Left colon (tissue), 2 donors: ENCODE measurements at places on chromosomes 2 and 18. TPM values are rescaled to one million over a fixed set of nuclear protein-coding genes. Genes with fewer than 3 reads are reported as not detected.

GRCh38 chr18:3816610-3817363 is 366.8 kb downstream of the TGIF1 start:
- no peak for DNase-seq

- no peak for DNase-seq
These were observed 3.3 kb downstream of the RMDN2 start for GRCh38 chr2:37928377-37928776.

DNA sequence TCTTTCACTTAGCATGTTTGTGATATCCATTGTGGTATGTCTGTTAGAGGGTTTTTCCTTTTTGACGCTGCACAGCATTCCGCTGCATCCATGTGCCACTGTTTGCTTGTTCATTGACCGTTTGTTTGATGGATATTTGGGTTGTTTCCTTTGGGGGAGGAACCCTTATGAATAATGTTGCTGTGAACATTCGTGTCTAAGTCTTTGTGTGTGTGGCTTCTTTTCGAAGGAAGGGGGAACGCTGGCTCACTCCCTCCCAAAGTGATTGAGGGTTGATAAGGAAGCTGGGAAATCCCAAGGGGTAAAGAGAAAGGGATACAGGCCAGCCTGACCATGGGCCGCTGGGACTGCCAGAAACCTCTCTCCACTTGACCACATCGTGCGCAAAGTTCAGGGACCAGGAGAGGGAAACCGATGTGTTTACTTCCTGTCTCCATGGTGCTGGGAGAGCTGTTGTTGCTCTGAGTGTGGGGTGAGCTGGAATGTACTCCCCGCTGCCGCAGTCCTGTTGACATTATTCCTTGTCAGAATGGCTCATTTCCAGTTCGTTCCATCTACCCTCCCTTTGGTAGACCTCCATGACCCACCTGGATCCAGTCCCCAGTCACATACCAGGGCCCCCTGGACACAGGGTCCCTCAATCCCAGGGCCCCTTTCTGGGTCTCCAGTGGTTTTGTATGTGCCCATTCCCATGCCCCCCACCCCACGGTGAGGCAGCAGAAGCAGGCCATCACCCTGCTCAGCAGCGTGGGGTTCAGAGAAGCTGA is 39.6 kb downstream of the HS1BP3 start:
- no peak for DNase-seq

DNA sequence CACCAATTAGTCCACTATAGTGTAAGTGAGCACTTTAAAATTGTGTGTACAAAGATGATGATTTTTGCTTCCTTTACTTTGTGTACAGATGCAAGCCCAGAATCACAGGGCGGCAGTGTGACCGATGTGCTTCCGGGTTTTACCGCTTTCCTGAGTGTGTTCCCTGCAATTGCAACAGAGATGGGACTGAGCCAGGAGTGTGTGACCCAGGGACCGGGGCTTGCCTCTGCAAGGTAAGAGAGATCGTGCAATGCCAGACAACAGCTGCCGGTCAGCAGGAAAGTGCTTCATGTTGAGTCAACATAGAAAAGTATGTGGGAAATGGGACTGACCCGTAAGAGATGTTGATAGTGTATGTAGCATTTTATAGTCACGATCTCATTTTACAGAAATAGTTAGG is 156.8 kb upstream of the TTC39C start:
- no peak for DNase-seq

- DNase-seq: peak; percentile 39
These were observed 758 bp downstream of the RIF1 start for GRCh38 chr2:151410485-151410834.

- DNase-seq: no peak
These were observed 1.5 kb downstream of the IL1B start for GRCh38 chr2:112835061-112835501.

GRCh38 chr2:137185378-137186078 is 420.2 kb downstream of the THSD7B start:
- no peak for DNase-seq

DNA sequence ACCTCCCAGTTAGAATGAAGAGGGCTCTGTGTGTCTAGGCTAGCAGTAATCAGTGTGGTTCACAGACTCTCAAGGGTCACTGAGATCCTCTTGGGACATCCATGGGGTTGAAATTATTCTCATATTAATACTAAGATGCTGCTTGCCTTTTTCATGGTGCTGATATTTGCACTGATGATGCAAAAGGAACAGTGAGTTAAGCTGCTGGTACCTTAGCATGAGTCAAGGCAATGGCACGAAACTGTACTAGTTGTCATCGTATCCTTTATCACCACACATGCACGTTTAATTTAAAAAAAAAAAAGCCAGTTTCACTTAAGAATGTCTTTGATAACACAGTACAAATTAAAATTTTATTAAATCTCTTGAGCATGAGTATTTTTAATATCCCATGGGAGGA is 151.9 kb upstream of the TANK start:
- DNase-seq: no peak

- DNase-seq: no peak
These were observed 81.3 kb downstream of the VWC2L start for GRCh38 chr2:214492152-214492551.

DNA sequence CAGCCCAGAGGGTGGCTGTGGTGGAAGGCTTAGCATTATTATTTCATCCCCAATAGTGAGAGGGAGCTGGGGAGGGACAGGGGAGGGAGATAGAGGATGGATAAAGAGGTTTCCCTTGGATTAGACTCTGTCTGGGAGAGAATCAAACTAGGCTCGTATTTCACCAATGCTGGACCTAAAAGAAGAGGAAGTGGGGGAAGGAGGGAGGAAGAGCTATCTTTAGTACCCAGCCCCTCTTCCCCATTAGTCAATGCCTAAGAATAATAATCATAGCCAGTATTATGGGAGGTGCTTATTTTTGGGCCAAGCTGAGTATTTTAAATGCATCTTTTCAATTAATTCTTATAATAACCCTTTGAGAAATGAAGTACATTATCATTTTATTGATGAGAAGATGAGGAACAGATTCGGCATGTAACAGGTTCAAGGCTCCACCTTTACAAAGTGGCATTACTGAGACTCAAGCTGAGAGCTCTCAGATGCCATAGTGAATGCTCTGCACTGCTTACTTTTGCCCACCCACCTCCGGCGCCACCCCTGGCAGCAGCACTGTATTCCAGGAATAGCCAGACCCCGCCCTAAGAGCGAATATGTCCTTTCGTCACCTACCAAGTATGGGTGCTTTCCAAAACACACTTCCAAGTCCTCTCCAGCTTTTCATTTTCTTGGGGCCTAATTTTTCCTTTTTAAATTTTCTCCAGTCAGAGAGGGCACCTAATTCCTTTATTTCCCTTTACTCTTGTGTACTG is 21.0 kb downstream of the PAX8 start:
- DNase-seq: no peak

DNA sequence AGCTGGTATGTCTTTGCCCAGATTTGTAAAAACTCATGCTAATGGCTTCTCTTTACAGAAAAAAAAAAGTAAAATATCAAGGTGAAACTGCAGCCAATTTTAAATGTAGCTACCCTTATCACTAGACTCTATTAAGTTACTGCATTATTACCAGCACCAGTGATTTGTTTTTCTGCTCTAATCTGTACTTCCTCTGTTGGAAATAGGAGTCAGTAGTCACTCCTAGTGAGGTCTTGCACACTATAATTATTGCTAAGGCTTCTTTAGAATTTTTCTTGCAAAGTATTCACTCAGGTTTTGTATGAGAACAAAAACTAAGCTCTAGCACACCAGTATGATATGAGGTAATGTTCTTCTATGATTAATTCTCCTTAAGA is 215.5 kb downstream of the XIRP2 start:
- DNase-seq: no peak

DNA sequence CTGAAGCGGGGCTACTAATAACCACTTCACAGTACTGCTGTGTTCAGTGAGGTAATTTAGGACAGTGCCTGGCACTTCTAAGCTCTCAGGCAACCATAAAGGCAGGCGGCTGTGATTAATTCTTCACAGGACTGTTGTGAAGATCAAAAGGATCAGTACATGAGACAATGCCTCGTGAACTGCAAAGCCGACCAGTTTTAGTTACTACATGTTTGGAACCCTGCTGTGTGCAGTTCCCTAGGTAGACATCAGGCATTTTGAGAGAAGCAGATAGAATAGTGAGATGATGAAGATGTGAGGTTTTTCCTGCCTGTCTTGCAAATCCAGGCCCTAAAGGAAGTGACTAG is 19.1 kb downstream of the EFHD1 start:
- DNase-seq: no peak

DNA sequence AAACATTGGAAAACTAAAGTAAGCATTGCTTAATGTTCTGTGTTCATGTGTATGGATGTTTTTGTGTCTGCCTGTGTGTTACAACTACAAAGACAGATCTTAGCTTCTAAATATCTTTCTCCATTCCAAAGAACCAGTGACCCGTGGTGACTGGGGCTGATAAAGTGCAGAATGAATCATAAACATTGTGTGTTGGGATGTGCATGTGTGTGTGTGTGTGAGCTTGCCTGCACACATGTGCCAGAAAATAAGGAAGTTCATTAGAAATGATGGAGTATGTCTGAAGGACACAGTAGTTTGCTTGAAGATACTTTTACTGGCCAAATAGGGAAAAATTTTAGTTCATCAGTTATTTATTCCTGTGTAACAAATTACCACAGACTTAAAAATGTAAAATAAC is 756.6 kb upstream of the CELF4 start:
- no peak for DNase-seq

- no peak for DNase-seq
These were observed 119.3 kb downstream of the STPG4 start for GRCh38 chr2:47035615-47036488.

DNA sequence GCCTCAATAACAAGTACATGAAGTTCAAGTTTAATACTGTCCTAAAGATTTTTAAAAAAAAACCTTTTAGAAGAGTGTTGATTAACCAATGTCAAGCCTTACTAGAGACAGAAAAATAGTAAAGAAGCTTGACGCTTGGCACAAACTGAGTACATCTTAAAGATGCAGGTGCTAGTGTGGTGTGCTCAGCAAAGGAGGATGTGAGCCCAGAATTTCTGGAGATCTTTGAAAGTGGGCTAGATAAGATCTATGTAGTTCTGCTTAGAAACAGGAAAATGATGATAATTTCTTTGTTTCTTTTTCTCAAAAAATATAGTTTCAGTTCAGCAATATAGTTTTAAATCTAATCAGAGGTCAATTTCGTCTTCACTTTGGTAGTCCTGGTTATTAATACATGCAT is 118.3 kb upstream of the KLHL14 start:
- no peak for DNase-seq

DNA sequence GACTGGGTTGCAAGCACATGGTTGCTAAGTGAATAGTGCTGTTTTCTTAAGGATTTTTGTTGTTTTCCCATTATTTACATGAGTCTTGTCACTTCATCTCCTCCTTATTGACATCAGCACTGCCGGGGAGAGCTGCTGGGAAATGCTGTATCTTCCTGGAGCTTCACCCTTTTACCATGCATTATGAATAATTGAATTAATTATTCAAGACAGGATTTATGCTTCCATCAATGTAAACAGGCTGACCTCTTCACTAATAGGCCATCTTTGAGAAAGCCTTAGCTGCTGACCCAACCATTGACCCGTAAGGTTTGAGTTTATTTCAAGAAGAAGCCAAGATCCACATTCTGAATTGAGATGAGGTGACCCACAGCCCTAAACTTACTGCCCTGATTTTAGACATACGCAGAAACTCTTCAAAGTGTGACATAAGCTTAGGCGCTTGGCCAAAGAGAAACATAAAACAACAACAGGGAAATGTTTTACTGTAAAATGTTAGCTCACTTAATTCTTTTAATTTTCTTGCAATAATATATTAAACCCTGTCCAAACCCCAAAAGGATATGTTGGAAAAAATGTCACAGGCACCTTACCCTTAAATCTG is 365.5 kb upstream of the SYT4 start:
- no peak for DNase-seq

- no peak for DNase-seq
These were observed 55.3 kb upstream of the HK2 start for GRCh38 chr2:74778381-74779264.

- DNase-seq: no peak
These were observed 48.4 kb downstream of the PLEKHA3 start for GRCh38 chr2:178528647-178529046.

GRCh38 chr2:237393523-237393922 is 20.4 kb downstream of the COL6A3 start:
- DNase-seq: no peak

GRCh38 chr2:30368258-30368657 is 78.8 kb upstream of the LCLAT1 start:
- DNase-seq: no peak

MEP1B gene
- total RNA-seq: 11.3 TPM

SDC1 gene
- 184 TPM for total RNA-seq

NEDD4L gene
- total RNA-seq: 332 TPM

HJURP gene
- total RNA-seq: 6.3 TPM

CHST10 gene
- 1.1 TPM for total RNA-seq

BUB1 gene
- 3.8 TPM for total RNA-seq

PNO1 gene
- total RNA-seq: 5.5 TPM

TANC1 gene
- 30.5 TPM for total RNA-seq

RNASEH1 gene
- 14.7 TPM for total RNA-seq
